Myocyte (in vitro differentiated cells): ENCODE measurements at places on chromosomes 16 and 17. TPM values are rescaled to one million over a fixed set of nuclear protein-coding genes. Genes with fewer than 3 reads are reported as not detected.

Gene BAHCC1
- 5.5 and 5.7 TPM in 2 replicates for total RNA-seq

Gene DOK4
- total RNA-seq, result 10.2 and 11.7 TPM in 2 replicates

Gene SYNGR3
- total RNA-seq, result 0.51 and 2.7 TPM in 2 replicates

Gene CBLN1
- total RNA-seq, result not detected in 2 replicates

Gene HIC1
- total RNA-seq, result 2.9 and 6.8 TPM in 2 replicates

Gene ITGAD
- not detected in 2 replicates for total RNA-seq

Gene SLC13A2
- total RNA-seq, result not detected in 2 replicates

Gene NT5M
- total RNA-seq, result 12.4 and 19.3 TPM in 2 replicates

Gene PRSS53
- total RNA-seq, result 3.9 and 4.1 TPM in 2 replicates

Gene CIBAR2
- not detected in 2 replicates for total RNA-seq

Gene CENPN
- 10.6 and 10.8 TPM in 2 replicates for total RNA-seq

Gene CHST6
- 0.29 and 0.94 TPM in 2 replicates for total RNA-seq

Gene KCNJ12
- total RNA-seq, result 14.6 and 15.4 TPM in 2 replicates

Gene FSCN2
- 1.5 and 3.0 TPM in 2 replicates for total RNA-seq

Gene UNKL
- 9.8 and 18.9 TPM in 2 replicates for total RNA-seq

Gene TP53TG3F
- total RNA-seq, result not detected in 2 replicates

Gene ITGAL
- total RNA-seq, result not detected in 2 replicates

Gene HCRT
- total RNA-seq, result not detected in 2 replicates

Gene NPIPA5
- 4.7 and 5.3 TPM in 2 replicates for total RNA-seq

Gene SECTM1
- total RNA-seq, result 65.8 and 76.1 TPM in 2 replicates

Gene OR4D1
- total RNA-seq, result not detected in 2 replicates

Gene ENPP7
- total RNA-seq, result not detected in 2 replicates

Gene DPEP3
- total RNA-seq, result not detected in 2 replicates

Gene EME2
- total RNA-seq, result 15.0 and 17.2 TPM in 2 replicates

Gene CDC42EP4
- total RNA-seq, result 3.0 and 5.1 TPM in 2 replicates

Gene KRT25
- not detected in 2 replicates for total RNA-seq

Gene NUDT21
- total RNA-seq, result 46.5 and 48.6 TPM in 2 replicates

Gene TMEM100
- 1.5 and 3.0 TPM in 2 replicates for total RNA-seq

Gene PAM16
- 28.4 and 50.7 TPM in 2 replicates for total RNA-seq
